Stimulated activated CD4-positive, alpha-beta T cell treated with anti-CD3 and anti-CD28 coated beads, Interleukin-4, amount 100 ng/mL, for 24 hours (primary cell): ENCODE measurements at places on chromosomes 7 and 10.

DNA sequence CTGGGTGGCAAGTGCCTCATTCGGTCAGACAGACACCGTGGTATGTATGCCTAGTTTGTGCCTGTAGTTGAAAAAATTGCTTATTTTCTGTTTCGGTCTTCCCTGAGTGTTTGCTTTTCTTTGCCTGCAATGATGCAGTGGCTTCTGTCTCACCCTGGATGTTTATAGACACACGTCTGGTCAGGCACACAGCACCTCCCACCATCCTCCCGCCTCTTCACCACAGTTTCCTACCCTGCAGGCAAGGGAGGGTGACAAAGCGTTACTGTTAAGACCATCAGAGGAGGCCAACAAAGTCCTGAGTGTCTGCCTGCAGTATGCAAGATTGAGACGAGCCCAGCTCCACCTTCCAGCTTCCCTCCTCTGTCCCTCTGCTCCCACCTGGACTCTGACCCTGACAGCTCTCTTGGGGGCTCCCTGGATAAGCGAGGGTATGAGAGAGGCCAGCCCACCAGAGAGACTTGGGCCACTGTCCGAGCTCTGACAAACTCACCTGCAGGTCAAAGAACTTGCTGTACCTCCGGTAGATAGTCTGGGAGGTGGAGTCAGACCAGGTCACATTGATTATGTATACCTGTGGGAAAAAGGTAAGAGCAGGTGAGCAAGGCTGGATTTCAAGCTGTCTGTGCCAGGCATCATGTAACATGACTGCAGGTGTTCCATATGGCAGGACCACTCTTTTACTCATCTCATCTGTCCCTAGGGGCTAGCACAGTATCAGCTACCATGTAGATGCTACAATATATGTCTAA, 54.4 kb downstream of the SH3PXD2A start:
- peak; percentile 32 for DNase-seq

DNA sequence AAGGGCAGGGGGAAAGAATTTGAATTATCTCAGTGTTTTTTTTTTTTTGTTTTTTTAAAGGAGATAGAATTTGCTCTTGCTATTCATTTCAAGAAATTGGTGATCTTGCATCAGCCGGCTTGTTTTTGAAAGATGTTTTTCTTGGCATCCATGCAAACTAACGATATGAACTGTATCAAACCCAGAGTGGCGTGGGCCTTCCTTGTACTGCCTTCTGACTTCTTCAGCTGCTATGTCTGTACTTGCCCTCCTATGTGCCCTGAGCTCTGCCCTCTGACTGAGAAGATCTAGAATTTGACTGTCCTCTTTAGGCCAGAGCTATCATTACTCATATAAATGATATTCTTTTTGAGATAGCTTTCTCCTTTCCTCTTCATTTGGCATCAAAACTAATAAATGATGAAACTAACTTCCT, 183.1 kb downstream of the EXOC4 start:
- no peak for DNase-seq

GRCh38 chr10:58820861-58821751, 308.4 kb downstream of the BICC1 start:
- DNase-seq, result no peak

DNA sequence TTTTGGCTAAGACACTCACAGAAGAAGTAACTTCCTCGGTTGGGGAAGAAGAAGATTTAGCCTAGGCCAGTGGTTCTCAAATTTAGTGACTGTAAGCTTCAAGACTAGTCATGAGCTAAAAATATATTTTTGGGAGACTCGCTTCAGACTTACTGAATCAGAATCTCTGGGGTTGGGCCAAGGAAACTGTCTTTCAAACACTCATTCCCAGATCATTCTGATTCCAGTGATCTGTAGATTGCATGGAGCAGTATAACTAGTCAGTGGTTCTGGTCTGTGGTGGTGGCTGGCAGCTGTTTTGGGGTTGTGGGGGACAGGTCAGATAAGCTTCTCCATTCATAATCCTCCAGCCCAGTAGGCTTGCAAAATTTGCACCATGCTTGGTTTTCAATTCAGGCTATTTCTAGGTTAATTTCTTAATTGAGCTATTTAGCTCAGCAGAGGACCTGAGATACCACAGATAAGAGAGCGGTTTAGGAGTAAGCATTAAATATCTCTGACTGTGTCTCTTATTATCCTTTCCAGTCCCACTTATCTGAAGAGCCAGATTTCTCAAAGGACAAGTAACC, 3.8 kb upstream of the KAT6B start:
- no peak for DNase-seq

GRCh38 chr10:30783939-30784501, 154.5 kb upstream of the LYZL2 start:
- peak; percentile 84 for DNase-seq

DNA sequence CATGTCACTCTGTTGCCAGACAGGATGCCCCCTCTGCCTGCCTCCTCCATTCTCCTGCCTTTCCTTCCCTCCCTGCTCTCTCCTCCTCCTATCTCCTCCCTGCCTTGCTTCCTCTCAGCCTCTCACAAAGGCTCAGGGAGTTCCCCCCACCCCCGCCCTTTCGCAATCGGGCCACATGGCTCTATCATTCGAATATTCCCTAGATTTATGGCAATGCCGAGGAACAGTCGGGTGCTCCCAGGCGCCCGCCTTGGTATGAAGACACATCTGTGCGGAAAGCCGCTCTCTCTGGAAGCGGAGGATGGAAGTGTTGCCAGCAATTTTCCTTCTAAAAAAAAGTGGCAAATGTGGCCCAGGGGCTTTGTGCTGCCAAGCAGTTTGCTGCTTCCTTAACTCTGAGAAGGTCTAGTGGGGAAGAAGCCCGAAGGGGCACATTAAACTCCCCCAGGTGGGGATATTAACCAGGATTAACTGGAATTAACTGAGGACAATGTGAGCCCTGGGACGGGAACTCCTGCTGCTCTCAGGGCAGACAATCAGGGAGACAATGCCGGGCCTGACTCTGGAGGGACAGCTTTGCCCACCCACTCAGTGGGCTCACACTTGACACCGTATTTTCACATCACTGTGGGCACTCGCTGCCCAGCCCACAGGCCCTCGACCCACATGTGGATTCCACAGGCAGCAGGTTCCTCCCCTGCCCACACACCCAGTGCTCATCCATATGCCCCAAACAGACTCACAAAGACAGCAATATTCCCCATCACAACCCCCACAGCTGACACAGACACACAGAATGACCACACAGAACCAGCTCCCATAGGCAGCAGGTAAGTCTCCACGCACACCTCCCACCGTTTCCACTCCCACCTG, 88.4 kb upstream of the SMNDC1 start:
- DNase-seq, result no peak
